CD4-positive, alpha-beta T cell (primary cell): ENCODE measurements at places on chromosomes 1 and 21. TPM values are rescaled to one million over a fixed set of nuclear protein-coding genes. Genes with fewer than 3 reads are reported as not detected.

DNA sequence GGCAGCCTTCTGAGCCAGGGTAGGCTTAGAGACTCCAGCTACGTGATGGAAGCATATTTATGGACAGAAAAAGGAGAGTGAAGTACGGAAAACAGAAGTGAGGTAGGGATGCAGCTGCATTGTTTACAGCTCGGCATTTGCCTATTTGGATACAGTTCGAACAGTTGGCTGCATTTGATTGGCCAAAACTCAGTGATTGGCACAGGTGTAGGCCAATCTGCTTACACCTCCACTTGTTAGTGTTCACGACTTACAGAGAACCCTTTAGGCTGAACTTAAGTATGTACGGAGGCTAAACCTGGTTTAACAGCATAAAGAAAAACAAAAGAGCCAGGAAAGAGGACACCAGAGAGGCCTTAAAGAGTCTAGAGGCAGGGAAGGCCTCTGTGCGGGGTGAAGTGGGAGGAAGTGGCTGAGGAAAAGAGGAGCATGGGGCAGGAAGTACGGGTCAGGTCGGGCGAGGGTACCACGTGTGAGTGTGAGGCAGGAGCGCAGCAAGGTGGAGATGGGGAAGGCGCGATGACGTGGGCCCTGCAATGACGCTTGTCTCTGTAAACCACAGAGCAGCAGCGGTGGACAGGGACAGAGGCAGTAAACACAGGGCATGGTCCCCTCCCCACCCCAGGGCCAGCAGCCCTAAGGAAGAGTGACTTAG is 32.0 kb downstream of the RSPH1 start:
- peaks cover 52% of the 10 kb centered on the region for H3K4me1 ChIP-seq
- H3K4me3 ChIP-seq, result no peak overlapping the region
- DNase-seq, result peak; percentile 56
- no peaks in the 10 kb centered on the region for H3K36me3 ChIP-seq
- H3K27me3 ChIP-seq, result no peaks in the 10 kb centered on the region

- peaks cover 63% of the 10 kb centered on the region for H3K36me3 ChIP-seq
- H3K4me3 ChIP-seq, result peak overlapping the region; percentile 28
- peak overlapping the region; percentile 93 for H3K27ac ChIP-seq
- H3K4me1 ChIP-seq, result peaks cover 99% of the 10 kb centered on the region
- DNase-seq, result no peak
Observed at GRCh38 chr1:206580438-206581113, 31.7 kb downstream of the EIF2D start.

GUCA2A gene
- total RNA-seq, result not detected

DNA sequence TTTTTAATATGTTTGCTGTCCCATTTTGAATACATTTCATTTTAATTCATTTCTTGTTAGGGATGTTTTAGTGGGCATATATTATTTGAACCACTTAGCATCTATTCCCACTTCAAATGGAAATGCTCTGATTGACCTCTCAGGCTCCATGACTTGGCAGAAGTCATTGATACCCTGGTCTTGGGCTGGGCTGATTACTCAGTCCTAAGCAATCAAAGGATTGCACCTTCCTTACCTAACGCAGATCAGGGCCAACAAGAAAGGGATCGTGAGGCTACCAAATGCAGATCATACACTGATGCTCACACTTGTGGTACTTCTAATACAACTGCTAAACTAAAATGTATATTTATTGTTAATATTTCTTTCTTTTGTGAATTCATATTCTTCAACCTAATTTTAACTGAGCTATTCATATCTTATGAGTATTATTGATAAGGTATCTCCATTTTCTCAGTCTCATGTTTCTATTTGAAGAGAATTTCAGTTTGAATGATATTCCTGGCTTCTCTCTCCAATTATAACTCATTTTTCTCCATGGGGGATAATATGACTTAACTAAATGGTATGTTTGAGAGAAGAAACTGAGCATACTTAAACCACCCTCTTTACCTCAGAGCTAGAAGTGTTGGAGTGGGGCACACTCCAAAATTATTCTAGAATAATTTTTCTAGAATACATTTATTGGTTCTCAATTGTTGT is 615.5 kb upstream of the ADAMTS5 start:
- no peaks in the 10 kb centered on the region for H3K27me3 ChIP-seq
- no peak overlapping the region for H3K4me3 ChIP-seq
- H3K27ac ChIP-seq, result no peak overlapping the region
- no peaks in the 10 kb centered on the region for H3K4me1 ChIP-seq
- DNase-seq, result no peak
- no peaks in the 10 kb centered on the region for H3K36me3 ChIP-seq

GRCh38 chr21:29208682-29209059 is 78.2 kb downstream of the MAP3K7CL start:
- H3K4me3 ChIP-seq, result no peak overlapping the region
- no peaks in the 10 kb centered on the region for H3K4me1 ChIP-seq
- H3K27me3 ChIP-seq, result no peaks in the 10 kb centered on the region
- H3K27ac ChIP-seq, result no peak overlapping the region

GRCh38 chr21:27564684-27565301 is 597.9 kb upstream of the ADAMTS5 start:
- H3K4me1 ChIP-seq, result no peaks in the 10 kb centered on the region
- H3K27ac ChIP-seq, result no peak overlapping the region
- no peaks in the 10 kb centered on the region for H3K36me3 ChIP-seq
- H3K4me3 ChIP-seq, result no peak overlapping the region
- DNase-seq, result no peak

- no peaks in the 10 kb centered on the region for H3K36me3 ChIP-seq
- no peak overlapping the region for H3K4me3 ChIP-seq
- peaks cover 11% of the 10 kb centered on the region for H3K4me1 ChIP-seq
- DNase-seq, result no peak
- H3K27ac ChIP-seq, result no peak overlapping the region
Observed at GRCh38 chr1:2444138-2444591, 31.8 kb upstream of the PEX10 start.

DNA sequence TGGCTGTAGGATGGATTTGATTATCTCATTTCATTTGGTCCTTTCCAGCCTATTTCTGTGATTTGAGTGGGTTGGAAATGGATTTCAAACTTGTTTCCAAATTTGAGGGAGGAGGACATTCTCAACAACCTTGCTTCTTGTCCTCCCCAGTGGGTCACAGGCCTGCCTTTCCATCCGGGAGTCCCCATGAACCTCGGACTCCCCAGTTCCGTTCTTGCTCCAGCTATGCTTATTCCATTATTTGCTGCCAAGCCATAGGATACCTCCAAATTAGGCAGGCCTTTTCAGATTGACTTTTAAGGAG is 97.8 kb downstream of the DUSP10 start:
- no peak overlapping the region for H3K4me3 ChIP-seq
- DNase-seq, result no peak
- H3K27me3 ChIP-seq, result no peaks in the 10 kb centered on the region
- H3K27ac ChIP-seq, result no peak overlapping the region

RHOU gene
- total RNA-seq, result 1.2 TPM

DNA sequence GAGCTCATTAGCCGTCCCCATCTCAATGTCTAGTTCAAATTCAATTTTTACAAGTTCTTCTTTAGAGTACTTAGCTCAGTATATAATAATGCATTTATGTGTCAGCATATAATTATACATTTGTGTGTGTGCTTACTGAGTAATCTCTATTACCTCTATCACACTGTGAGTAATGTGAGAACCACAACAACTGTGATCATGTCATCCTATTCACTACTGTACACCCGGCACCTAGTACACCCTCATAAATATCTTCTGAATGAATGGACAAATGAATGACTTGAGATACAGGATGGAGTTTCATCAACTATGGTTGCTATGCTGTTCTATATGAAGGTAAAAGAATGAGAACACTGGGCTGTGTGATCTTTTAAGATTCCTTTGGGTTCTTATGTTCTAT is 124.0 kb downstream of the GPATCH2 start:
- no peak overlapping the region for H3K4me3 ChIP-seq
- H3K27ac ChIP-seq, result no peak overlapping the region

TMEM269 gene
- 1.1 TPM for total RNA-seq

DNA sequence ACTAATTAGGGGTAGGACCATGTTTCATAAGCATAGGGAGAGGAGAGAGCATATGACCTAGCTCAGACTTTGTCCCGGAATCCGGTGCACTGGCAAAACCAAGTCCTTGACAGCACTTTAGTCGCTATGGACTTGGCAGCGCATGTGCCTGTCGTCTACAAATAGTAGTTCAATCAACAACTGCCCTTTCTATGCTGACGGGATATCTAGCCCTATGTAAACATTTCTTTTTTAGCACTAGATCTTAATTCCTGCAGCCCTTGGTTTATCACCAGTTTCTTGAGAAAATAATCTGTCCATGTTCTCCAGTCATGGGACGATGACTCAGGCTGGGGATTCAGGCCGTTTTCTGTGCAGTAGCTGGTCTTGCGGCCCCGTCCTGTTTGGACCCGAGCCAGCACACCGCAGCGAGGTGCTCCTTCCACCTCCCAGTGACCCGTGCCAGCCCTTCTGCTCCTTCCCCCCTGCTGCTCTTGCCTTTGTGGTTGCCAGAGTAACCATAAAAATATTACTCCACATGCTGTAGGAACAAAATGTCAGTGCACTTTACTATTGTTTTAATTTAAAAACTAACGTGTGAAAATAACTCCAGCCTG is 8.6 kb upstream of the MT1HL1 start:
- DNase-seq, result no peak
- no peak overlapping the region for H3K4me3 ChIP-seq
- no peak overlapping the region for H3K27ac ChIP-seq
- no peaks in the 10 kb centered on the region for H3K4me1 ChIP-seq
- H3K27me3 ChIP-seq, result peaks cover 4% of the 10 kb centered on the region

DNASE2B gene
- not detected for total RNA-seq
